ENCODE measurements at places on chromosomes 6 and 20.

GRCh38 chr20:31473331-31474096, 1.4 kb downstream of the DEFB124 start:
- no peak for DNase-seq

GRCh38 chr20:49413677-49414076, 68.8 kb downstream of the KCNB1 start:
- DNase-seq = no peak

DNA sequence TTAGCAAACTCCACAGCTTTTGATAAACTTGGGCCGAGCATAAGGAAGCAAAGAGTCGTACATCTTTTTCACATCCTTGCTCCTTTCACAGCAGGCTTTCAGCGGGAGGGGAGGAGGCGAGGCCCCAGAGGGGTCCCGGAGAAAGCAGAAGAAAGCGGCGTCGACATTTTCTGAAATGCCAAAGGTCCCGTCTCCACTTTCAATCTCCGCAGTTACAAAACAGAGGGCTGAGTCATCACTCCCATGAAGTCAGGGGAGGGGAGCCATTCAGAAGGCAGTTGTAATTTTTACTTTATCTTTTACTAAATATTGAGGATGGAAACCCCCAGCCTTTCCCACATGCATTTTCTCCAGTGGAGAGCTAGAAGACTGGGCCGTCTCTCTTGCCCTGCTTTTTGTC, 174.2 kb upstream of the THBS2 start:
- no peak for DNase-seq

DNA sequence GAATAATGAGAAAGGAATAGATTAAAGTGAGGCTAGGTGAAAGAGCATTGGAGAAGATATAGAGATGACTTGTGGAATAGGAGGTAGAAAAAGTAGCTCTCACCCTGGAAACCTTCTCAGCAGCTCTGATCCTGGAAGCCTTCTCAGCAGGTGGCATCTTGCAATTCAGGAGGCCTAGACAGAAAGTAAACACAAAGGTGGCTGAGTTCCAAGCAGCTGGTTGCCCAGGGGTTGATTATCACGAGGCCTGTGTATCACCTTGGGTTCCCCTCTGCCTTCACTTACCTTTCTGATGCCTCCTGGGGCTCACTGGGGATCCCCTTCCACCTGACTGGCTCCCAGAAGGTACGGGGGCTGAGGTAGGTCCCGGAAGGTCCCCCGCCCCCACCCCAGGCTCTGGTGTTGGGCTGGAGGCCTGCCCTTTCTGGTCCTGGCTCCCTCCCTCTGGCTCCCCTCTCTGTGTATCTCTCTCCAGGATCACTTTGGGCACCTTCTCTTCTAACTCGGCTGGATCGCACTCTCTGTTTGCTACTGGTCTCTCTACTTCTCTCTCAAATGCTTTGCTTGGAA, 9.7 kb downstream of the MDC1 start:
- no peak for DNase-seq

GRCh38 chr20:11626551-11626950, 291.1 kb upstream of the BTBD3 start:
- DNase-seq = no peak

GRCh38 chr6:5537132-5537531, 275.8 kb downstream of the FARS2 start:
- DNase-seq = no peak

All from WTC11 (cell line).